ENCODE measurements at places on chromosomes 5 and 9. TPM values are rescaled to one million over a fixed set of nuclear protein-coding genes. Genes with fewer than 3 reads are reported as not detected.

The CCDC192 gene
- not detected for polyA plus RNA-seq

The ZNF367 gene
- 0.36 TPM for polyA plus RNA-seq

The MARVELD2 gene
- polyA plus RNA-seq: 9.4 TPM

The PCDHA2 gene
- polyA plus RNA-seq: not detected

GRCh38 chr9:37923796-37924427 is 20.0 kb upstream of the SLC25A51 start:
- no peak for DNase-seq

DNA sequence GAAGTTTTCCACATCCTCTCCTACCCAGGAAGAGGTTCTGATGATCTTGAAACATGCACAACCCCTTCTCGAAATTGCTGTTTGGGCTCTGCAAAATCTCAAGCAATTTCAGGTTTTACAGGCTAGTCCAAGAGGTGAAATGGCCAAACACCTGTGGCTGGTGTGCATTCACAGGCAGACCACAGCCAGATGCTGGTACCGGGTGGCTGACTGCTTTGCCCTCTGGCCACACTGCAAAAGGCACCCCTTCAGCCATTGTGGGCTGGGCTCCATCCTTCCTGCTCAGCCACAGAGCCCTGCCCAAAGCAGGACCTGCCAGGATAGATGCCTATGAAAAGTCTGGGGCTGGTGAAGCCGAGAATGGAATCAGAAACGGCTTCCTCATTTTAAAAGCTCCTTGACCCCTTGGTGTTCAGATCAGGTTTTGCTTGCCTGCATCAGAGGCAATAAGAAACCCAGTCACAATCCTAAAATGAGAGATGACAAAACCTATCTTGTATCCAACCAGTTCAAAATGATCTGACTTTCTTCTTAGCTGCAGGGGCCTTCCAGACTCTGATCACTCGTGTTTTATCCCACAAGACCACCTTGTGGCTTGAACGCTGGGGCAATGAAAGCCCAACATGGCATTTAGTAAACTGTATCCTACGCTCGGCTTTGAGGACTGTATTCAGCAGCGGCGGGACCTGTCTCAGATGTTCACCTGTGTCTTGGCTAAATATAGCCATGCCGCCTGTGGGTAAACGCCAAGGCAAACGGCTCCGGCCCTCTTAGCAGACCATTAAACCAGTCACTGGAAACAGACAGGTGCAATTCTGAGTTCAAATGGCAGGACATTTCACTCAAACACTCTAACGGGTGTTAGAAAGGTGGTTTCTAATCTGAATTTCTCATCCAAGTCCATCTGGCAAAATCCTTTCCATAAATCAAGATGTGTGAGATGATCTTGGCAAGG is 49.6 kb downstream of the EPB41L4B start:
- DNase-seq: no peak
